ENCODE measurements at places on chromosomes 2 and 18.

- DNase-seq = no peak
Measured at GRCh38 chr2:112709703-112710102, 11.1 kb upstream of the NT5DC4 start.

GRCh38 chr2:207516206-207516605, 13.6 kb upstream of the CREB1 start:
- DNase-seq = no peak

DNA sequence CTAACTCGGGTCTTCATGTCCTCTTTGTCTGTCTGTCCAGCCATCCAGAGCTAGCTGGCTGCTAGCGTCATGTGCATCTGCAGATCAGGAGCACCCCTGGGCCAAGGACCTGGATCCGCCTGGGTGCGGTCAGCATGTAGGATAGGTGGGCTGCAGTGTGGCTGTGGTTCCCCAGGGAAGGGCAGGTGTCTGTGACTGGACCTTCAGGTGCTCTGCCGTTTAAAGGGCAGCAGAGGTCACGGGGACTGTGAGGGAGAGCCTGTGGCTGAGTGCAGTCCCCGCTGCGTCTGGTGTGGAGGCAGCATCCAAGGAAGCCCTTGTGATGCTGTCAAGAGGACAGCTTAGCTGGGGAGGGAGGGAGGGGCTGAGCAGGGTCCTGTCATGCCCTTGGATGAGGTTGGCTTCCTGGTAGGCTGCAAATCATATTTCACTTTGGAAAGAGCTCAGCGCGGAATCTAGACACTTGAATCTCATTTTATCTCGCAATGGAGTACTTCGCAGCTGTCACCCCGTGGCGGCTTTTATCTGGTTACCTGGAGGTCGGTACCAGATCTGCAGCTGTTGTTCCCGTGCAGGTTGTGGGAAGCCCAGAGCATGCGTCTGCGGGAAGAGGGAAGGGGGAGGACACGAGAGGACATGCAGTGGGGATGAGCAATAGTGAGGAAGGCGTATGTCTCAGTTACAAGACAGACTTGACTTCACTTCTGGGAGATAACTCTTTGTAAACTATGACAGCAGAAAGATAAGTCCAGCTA, 5.9 kb upstream of the RALB start:
- no peak for DNase-seq

DNA sequence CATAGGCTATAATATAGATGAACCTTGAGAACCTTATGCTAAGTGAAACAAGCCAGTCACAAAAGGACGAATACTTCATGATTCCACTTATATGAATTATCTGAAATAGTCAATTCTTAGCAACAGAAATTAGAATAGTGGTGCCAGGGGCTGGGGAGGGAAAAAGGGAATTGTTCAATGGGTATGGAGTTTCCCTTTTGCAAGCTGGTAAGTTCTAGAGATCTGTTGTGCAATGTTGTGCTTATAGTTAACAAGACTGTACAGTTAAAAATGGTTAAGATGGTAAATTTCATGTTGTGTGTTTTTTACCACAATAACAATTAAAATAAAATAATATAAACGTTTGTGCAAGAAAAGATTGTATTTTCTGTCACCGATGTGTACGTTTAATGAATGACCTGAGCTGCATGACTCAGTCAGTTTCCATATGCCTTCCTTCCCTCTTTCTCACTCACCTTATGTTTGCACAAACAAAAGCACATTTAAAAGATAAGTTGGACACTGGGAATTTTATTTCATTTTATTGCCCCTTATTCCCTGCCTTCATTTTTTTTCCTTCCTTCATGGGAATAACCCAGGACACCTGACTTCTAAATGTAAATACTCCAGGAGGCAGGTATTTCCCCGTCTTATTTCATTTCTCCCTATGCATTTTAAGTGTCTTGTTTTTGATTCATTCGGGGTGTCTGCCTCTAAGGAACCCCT, 143.7 kb upstream of the TTC39C start:
- DNase-seq = no peak

DNA sequence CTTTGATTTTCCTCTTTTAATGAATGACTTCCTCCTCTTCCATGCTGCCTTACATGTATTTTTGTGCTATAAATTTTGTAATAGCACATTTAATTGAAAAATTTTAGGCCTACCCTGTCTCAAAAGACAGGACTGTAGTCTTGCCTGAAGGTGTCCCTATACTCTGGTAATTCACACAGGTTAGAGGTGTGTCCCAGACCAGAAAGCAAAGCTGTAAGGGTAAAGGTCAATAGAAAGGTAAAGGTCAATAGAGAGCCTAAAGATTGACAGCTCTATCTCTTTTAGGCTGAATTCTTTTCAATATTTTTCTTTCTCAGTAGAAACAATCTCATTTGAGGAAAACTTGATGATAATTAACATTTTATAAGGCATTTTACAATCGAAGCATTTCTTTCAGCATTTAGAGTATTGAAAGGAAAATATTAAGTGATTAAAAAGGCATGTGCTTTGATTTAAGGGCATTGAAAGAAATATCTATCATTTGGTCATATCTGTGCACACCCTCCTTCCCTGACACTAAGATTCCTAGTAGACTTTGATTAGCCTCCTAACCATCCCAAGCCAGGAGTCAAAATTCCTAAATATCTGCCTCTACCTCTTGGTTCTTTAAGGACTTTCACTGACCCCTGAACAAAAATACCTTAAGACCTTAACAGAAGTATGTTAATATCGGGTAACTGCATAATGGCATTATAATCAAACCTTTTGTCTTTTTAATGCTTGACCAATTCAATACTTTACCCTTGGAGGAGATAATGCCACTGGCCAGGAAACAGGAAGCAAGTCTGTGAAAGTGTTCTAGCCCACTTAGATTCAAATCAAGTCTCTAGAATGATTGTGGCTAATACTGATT, 161.8 kb upstream of the DTNA start:
- DNase-seq = peak; percentile 4

- no peak for DNase-seq
Measured at GRCh38 chr2:10839813-10840212, 27.2 kb upstream of the PDIA6 start.

GRCh38 chr2:233031556-233032500, 644 bp upstream of the NEU2 start:
- no peak for DNase-seq

DNA sequence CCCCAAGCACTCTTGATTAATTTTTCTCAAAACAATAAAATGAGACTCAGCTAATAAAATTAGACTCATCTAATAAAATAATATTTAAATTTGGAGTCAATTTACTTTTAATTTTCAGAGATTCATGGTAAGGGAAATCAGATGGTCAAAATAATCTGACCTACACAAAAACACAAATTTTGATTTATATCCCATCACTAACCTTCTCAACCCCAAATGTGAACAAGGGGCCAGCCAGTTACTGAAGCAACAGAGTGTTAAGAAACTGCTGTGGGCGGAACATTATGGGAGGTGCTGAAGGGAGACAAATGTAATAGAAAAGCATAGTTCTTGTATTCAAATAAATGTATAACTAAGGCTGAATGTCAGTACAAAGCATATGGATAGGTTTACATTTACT, 28.5 kb upstream of the PPP3R1 start:
- DNase-seq = no peak

DNA sequence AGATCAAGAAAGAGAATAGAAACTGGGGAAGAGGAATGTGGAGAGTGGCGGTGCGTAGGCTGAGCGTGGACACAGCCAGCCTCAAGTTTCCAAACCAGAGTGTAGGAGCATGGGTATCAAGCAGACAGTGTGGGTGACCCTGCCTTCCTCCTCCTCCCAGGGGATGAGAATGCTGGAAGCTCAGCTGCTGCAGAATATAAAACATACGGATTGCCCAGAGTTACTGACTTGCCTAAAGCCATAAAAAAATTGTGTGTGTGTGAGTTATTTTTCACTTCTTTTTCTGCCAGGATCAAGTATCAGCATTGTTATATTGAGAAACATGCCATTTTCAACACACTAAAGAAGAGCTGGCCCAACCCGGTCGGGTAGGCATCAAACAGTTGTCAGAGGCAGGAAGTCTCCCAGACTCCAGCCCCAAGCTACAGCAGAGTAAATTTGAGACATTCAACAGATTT, 333.3 kb upstream of the ACVR2A start:
- DNase-seq = no peak

GRCh38 chr18:79379931-79380815, 15.6 kb upstream of the NFATC1 start:
- no peak for DNase-seq

DNA sequence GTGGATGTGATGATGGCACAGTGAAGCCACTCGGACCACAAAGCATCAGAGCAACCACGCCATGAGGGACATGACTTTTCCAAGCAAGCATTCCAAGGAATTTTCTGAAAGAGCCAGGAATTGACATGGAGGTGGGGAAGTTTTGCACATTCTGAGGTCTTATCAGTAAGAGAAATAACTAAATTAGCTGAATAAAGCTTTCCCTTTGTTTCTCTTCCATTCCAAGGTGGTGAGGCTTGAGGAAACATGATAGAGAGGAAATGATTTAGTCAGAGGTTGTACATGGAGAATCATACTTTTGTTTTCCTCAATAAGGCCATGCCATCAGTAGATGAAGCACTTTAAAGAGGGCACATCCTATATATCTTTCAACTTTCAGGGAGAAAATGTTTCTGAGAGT, 115.7 kb upstream of the MMADHC start:
- no peak for DNase-seq

GRCh38 chr18:45844938-45845337, 19.5 kb downstream of the SIGLEC15 start:
- no peak for DNase-seq

DNA sequence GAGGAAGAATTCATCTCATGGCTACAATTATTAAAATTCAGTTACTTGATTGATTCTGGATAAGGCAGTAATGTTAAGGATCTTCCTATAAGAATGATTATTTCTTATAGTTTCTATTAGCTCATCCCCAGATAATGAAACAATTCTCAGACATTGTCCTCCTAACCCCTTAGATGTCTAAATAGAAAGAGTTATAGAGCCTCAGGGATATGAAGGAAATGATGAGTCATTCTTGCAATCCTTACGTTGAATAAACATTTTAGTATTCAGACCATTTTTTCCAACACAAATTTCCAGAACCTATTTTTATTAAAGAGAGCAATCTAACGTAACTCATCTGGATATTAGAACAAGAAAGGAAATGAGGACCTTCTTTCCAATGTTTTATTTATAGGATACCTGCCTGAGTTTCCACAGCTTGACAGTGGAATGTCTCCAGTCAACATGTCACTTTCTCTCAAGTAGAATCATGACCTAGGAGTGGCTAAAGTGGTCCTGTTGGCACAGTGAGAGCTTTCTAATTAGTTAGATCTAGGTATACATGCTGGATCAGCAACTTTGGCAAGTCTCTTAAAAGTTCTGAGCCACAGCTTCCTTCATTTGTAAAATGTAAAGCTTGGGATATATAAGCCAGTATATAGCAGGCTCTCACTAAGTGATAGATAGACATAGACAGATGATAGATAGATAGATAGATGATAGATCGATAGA, 88.0 kb upstream of the RAB27B start:
- no peak for DNase-seq

DNA sequence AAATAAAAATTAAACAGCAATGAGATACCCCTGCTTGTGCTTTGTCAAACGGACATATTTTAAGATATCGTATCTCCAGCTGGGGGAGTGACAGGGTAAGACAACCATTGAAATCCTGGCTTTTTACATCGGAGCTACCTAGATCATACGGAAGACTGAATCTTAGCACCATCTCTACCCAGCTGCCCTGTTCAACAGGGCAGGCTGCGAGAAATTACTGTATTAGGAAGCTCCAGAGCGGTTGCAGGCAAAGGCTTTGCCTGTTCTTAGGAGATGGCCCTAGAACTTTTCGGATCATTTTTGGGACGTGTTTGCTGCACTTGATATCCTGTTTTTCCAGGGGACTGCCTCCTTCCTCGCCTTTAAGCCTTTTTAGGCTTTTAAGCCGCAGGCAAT, 2.0 kb upstream of the PRKCE start:
- no peak for DNase-seq

GRCh38 chr18:55214969-55215368, 255.7 kb upstream of the CCDC68 start:
- no peak for DNase-seq

GRCh38 chr2:152353364-152353763, 18.4 kb downstream of the FMNL2 start:
- no peak for DNase-seq

DNA sequence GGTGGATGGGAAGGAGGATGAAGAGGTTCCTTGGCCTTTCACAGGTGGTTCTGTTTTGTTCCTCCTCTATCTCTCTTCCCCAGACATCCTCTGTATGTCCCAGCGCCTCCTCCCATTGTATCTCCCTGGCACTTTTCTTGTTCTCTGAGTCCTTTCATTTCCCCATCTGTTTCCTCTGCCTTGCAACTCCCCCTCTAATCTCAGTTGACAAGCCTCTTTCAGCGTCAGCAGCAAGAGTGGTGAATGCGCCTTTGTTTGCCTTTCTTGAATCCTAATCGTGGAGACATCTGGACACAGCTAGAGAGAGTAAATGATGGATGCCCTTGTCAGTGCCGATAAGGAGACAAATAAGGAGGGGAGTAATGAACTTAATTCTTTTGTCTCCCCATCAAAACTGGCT, 167.0 kb downstream of the NDUFA10 start:
- DNase-seq = no peak

DNA sequence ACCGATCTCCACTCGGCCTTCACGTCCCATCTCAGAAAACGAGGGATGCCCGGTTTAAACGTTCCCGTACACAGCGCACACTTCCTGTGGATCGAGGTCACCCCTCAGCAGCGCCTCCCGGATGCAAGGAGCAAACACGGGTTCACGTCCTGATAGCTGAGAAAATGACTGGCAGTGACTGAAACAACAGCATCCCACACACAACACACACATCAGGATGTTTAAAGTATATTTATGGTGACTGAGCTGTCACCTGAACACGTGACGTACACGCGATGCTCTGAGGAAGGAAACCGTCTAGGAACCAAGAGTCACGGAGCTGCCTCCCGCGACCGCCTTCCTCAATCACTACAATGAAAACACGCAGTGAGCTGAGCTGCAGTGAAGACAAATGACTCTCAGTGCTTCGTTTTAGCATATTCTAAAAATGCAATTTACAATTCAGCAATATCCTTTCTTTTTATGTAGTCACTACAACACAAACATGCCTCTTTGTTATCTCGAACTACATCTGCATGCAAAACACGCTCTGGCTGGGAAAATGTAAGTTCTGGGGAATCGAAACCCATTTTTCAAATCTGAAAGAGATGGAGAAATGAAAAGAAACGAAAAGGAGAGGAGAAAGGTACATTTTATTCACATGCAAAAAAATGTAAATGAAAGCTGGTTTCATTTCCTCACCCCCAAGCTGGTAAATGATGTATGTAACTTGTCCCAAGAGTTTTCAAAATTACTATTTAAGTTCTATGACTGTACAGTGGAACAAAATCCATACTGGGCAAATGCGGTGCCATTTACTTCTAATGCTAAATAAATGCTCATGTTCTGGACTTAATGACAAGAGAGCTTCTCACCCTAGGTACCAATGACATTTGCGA, 19.8 kb downstream of the HDAC4 start:
- no peak for DNase-seq

- DNase-seq = no peak
Measured at GRCh38 chr2:138390316-138390945, 111.1 kb upstream of the SPOPL start.

Measured in HuH-7.5 (cell line).